Osteocyte (in vitro differentiated cells): ENCODE measurements at places on chromosomes 5 and 9.

DNA sequence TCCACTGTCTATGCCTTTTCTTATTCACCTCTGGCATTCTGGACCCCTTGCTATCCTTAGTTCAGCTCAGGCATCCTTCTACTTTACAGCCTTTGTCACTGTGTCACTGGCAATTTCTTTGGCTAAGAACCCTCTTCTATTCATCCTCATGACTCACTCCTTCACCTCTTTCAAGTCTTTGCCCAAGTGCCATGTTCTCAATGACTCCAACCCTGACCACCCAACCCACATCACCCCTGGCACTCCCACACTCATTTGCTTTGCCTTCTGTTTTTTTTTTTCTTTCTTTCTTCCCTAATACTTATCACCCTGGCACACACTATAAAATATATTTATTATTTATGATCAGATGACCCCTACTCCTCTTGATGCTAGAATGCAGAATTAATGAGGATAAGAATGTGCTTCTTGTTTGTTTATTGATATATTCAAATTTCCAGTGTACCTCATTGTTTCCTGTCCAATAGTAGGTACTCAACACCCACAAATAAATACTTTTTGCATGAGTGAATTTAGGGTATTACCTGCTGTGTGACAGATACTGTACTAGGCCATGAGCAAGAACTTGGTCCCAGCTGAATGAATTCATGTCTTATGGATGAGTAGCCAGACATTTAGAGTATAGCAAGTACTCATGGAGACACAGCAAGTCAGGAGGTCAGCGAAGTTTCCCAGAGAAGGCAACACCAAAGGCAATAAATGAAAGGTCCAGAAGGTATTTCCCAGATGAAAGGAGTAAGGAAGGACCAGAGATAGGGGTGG, 236.1 kb downstream of the PAPPA start:
- DNase-seq: no peak

DNA sequence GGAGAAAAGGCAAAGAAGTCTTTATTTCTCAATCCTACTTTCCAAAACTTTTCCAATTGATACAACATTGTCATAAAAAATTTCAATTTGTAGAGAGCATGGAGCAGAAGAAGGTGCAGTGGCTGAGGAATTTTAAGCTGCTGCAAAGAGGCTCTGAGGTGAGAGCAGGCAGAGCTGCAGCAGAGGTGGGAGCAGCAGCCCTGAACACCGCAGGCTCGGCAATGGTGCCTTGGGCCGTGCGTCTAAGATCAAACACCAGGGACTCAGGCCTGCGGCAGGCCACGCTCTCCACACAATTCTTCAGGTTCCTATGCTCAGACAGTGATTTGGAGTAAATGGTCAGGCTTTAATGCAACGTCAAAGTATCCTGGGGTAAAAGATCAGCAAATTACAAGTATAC, 46.3 kb downstream of the SIL1 start:
- no peak for DNase-seq

DNA sequence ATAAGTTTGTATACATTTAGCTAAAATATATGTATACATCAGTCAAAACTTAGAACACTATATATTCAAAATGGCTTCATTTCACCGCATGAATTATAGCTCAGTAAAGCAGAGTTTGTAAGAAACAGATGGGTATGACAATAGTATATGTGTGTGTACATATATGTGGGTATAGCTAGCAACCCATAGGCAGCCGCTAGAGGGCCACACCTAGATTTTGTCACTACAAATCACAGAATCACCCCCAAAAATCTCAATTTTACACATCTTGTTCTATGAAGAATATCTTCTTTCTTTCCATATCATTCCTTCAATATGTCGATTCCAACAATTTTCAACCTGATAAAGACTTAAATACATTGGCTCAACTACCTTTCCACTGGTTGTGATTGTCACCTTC, 357.8 kb upstream of the CCNG1 start:
- no peak for DNase-seq

DNA sequence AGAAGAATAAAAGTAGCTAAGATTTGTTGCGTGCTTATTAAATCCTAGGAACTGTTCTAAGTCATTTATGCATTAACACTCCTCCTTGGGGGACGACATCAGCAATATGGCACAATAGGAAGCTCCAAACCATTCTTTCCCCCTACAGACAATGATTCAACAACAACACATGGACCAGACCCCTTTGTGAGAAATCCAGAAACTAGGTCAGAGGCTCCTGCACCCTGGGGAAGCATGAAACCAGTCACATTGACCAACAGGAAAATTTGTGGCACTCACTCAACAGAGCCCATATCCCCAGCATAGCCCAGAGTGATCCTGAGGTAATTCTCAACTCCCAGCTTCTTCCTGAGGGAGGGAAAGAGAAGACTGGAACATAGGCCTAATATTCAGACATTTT, 294.4 kb downstream of the HINT1 start:
- no peak for DNase-seq

DNA sequence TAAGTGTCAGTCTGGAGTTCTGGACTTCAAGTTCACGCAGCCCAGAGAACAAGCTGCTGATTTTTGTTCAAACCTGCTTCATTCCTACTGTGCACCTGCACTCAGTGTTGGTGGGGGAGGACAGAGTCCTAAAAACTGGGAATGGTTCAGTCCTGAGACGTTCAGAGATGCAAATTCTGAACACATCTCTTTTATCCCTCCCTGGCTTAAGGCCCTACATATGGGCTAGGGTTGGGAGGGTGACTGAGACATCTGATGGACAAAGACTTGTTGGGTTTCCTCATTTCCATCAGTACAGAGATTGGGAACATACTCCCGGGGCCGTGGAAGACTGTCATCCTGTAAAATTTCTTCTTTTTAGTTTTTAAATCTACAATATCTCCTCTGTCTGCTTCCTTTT, 83.0 kb upstream of the TTC23L start:
- no peak for DNase-seq

- no peak for DNase-seq
Observed at GRCh38 chr5:113125371-113125770, 148.8 kb downstream of the DCP2 start.

GRCh38 chr9:114883709-114884108, 46.7 kb downstream of the TNFSF8 start:
- no peak for DNase-seq

GRCh38 chr5:151086905-151087360, 6.1 kb upstream of the TNIP1 start:
- no peak for DNase-seq

DNA sequence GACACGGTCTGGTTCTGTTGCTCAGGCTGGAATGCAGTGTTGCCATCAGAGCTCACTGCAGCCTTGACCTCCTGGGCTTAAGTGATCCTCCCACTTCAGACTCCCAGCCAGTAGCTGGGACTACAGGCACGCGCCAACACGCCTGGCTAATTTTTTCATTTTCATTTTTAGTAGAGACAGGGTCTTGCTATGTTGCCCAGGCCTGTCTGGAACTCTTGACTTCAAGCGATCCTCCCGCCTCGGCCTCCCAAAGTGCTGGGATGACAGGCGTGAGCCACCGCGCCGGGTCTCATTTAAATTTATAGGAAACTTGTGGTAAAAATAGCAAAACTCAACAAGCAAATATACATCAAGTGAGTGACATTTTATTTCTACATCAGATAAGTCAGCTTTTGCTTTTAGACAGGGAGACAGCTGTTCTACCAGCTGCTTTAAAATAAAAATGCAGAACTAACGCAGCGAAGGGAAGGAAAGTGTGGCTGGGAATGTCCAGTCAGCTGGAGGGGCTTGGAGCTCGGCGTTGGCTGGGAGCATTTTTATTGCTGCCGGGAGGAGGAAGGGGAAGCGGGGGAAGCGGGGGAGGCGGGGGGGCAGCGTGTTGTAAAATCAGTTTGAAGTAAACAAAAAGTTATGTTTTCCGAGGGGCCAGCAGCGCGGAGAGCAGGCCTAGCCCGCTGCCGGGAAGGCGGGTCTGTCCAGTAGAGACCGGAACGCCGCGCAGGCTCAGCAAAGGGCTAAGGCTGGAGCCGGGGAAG, 707 bp upstream of the ZFYVE16 start:
- no peak for DNase-seq

DNA sequence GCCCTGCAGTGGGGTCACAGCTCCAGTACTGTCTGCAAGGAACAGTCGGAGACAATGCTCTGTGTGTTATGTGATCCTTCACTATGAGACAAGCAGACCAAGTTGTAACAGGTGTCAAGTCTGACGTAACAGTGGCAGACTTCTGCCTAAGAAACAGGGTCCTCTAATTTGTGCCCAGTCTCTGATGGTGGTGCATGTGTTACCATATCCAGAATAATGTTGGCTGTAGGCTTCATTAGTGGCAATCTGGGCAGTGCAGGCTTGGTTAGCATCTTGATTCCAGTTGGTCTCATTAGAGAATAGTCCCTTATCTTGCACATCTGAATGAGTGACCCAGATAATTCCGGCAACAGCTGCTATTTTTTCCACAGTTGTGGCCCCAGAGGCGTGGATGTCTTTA, 33.8 kb downstream of the ZNF131 start:
- DNase-seq: no peak

- no peak for DNase-seq
Observed at GRCh38 chr5:138488481-138488945, 23.2 kb downstream of the EGR1 start.

- no peak for DNase-seq
Observed at GRCh38 chr5:131264451-131265099, 722 bp downstream of the CDC42SE2 start.

DNA sequence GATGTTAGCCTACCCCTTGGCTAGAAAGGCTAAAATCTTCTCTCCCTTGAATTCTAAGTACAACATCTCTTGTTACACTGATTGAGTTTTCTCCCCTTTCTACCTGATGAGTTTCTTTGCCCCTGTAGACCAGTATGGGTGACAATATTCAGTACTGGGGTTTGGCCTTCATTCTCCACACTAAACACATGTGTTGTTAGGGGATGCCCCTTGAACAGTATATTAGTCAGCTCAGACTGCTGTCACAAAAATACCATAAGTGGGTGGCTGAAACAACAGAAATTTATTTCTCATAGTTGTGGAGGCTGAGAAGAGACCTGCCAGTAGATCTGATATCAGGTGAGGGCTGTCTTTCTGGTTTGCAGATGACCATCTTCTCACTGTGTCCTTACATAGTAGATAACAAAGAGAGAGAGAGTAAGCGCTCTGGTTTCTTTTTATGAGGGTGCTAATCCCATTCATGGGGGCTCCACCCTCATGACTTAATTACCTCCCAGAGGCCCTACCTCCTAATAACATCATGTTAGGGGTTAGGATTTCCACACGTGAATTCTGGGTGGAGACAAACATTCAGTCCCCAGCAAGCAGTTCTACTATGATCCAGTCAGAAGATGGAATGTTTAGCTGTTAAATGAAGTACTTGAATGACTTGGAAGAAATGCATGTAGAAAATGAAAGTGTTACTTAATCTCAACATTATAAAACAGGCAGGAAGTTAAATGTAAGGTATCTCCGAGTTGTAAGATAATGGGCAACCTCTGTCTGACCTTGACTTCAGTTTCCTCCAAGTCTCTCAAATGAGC, 17.5 kb downstream of the VLDLR start:
- DNase-seq: no peak

GRCh38 chr9:111481885-111482636, 2.1 kb downstream of the ECPAS start:
- DNase-seq: no peak

DNA sequence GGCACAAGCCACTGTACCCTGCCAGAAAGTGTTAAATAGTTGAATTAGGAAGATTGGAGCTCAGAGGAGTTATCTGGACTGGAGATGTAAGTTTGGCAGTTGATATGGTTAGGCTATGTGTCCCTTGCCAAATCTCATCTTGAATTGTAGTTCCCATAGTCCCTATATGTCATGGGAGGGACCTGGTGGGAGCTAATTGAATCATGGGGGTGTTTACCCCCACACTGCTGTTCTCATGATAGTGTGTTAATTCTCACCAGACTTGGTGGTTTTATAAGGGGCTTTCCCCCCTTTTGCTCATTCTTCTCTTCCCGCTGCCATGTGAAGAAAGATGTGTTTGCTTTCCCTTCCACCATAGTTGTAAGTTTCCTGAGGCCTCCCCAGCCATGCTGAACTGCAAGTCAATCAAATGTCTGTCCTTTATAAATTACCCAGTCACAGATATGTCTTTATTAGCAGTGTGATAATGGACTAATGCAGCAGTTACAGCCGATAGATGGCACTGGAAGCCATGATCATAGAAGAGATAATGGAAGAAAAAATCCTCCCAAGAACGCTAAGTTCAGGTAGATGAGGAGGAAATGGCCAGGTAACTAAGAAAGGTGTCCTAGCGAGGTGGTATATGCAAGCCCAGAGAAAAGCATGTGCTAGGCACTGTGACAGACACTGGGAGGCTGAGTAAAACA, 51.4 kb downstream of the TNFSF8 start:
- no peak for DNase-seq

GRCh38 chr5:91182763-91183162, 200.4 kb downstream of the ARRDC3 start:
- DNase-seq: no peak

GRCh38 chr5:55427157-55427556, 107.6 kb downstream of the PLPP1 start:
- DNase-seq: no peak

GRCh38 chr9:135062254-135062653, 25.2 kb upstream of the OLFM1 start:
- no peak for DNase-seq

- no peak for DNase-seq
Observed at GRCh38 chr5:160230686-160231527, 1.6 kb downstream of the FABP6 start.

DNA sequence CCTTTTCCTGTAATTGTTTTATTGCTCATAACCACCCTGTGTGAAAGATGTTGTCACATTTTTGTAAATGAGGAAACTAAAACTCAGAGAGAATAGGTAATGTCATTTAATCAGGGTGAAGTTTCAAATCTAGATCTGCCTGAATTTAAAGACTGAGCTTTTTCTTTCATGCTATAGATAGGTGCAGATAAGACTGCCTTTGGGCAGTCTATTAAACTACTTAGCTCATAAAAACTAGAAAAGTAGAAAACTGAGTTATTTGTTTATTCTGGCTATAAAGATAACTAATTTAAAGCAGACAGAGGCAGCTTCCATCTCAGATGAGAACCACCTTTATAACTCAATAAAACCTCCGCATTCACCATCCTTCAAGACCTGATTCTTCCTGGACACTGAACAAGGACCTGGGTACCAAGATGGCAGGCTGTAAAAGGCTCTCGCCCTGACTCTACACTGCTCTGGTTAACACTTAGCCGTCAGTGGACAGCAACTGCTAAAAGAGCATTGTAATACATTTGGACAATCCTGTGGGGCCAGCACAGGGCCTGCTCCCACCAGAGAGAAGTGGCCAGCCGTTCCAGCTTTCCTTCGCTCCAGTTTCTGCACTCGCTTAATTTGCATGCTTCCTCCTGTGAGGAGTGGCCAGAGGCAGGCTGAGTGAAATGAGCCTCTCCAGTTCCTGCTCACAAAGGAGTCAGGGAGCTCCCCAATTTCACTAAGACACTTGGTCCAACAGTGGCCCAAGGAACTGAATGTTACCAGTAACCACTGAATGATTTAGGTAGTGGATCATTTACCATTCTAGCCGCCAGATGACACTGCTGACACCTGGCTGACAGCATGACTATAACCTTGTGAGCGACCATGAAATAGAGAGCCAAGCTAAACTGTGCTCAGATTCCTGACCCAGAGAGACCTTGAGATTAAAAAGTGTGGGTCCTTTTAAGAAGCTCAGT, 566.4 kb downstream of the EFNA5 start:
- DNase-seq: no peak
